ENCODE measurements at places on chromosomes 3 and 15. TPM values are rescaled to one million over a fixed set of nuclear protein-coding genes. Genes with fewer than 3 reads are reported as not detected.

The MYZAP gene
- total RNA-seq, result not detected

The SNTN gene
- not detected for total RNA-seq

The SPATA12 gene
- total RNA-seq, result not detected

The ANKUB1 gene
- total RNA-seq, result not detected

The PP2D1 gene
- total RNA-seq, result not detected

The BFSP2 gene
- not detected for total RNA-seq

The KBTBD12 gene
- total RNA-seq, result not detected

The BLM gene
- total RNA-seq, result 1.4 TPM

The IQCF5 gene
- total RNA-seq, result not detected

The MYO5A gene
- 73.1 TPM for total RNA-seq

The MRAS gene
- 80.7 TPM for total RNA-seq

The CILP gene
- total RNA-seq, result under 0.01 TPM

The SUCNR1 gene
- under 0.01 TPM for total RNA-seq

Measured in osteoblast (primary cell).